DMS 273 treated with DMSO at 0.1 percent for 48 hours (cell line): ENCODE measurements at places on chromosomes 11 and 22.

DNA sequence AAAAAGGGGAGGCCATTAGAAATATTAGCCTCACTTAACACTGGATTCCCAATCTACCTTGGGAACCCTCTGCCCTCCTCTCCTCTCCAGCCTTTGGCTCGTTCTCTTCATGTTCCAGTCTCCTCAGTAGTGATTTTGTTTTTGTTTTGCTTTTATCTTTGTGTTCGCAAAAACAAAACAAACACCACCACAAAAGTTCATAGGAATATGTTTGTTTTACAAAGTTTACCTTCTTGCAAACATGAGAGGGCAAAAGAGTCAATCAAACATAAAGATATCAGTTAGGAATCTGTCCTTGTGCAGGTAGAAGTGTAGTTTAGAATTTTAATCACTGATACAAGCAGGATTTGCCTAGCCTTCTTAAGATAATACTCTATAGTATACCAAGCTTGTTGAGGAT lies 179.7 kb upstream of the GUCY1A2 start:
- no peak for DNase-seq

GRCh38 chr11:130323452-130324450 lies 9.0 kb upstream of the ZBTB44 start:
- DNase-seq = no peak

DNA sequence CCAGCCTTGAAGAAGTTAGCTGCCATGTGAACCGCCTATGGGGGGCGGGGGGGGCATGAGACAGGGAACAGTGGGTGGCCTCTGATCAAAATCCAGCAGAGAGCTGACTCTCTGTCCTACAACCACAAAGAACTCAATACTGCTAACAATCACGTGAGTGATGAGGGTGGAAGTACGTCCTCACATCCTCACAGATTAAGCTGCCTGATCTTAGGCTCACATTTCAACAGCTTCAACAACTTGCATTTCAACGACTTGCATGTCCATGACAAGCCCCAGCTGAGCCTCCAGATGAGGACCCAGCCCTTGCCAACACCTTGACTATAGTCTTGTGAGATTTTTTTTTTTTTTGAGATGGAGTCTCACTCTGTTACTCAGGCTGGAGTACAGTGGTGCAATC lies 51.6 kb downstream of the CLMP start:
- no peak for DNase-seq

GRCh38 chr11:66243782-66244535 lies 24.5 kb upstream of the RAB1B start:
- DNase-seq = no peak

DNA sequence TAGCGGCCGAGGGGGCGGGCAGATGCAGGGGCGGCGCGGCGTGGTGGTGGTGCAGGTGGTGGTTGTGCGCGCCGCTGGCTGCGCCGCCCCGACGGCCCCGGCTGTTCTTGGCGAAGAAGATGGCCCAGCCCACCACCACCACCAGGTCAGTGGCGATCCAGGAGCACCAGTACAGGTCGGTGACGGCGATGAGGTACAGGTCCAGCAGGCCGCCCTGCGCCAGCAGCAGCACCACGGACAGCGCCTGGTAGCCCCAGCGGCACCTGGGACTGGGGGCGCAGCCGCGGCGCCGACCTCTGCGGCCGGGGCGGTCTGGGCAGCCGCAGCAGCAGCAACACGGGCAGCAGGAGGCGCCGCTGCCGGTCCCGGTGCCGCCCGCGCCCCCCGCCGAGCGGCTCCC lies 879 bp downstream of the TMEM121B start:
- DNase-seq = no peak

DNA sequence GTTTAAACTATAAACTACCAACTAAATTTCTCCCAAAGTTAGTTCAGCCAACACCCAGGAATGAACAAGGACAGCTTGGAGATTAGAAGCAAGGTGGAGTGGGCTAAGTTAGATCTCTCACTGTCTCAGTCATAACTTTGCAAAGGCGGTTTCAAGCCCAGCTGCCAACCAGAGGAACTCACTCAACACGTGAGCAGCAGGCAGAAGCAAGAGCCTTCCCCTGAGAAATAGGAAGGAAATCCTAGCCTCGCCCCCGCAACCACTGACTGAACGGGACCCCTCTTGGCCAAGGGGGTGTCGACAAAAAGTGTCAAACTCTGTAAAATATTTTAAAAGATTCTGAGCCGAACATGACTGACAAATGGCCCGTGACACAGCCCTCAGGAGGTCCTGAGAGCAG lies 4.4 kb upstream of the KRTAP5-9 start:
- DNase-seq = no peak

DNA sequence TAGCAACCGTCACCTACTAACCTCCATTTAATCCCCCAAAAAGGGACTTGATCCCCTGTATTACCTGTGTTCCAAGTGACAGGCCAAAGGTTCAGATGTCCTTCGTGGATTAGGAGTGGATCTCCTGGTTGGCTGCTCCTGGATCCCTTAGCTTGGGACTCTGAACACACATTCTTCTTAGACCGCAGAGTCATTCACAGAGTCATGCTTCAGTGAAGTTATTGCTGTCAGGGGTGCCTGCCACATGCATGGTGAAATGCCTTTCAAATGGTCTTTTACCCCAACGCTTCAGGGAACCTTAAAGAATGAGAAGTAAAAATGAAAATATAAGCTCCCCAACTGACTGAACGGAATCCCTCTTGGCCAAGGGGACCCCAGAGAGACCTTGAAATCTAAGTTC lies 49.1 kb downstream of the ADAMTS8 start:
- DNase-seq = no peak

- no peak for DNase-seq
Measured at GRCh38 chr22:35812600-35812999, 94.9 kb downstream of the APOL5 start.
